ENCODE measurements at places on chromosomes 6 and 20. TPM values are rescaled to one million over a fixed set of nuclear protein-coding genes. Genes with fewer than 3 reads are reported as not detected.

GRCh38 chr6:89828988-89829471 is 650 bp upstream of the CASP8AP2 start:
- DNase-seq: no peak

DNA sequence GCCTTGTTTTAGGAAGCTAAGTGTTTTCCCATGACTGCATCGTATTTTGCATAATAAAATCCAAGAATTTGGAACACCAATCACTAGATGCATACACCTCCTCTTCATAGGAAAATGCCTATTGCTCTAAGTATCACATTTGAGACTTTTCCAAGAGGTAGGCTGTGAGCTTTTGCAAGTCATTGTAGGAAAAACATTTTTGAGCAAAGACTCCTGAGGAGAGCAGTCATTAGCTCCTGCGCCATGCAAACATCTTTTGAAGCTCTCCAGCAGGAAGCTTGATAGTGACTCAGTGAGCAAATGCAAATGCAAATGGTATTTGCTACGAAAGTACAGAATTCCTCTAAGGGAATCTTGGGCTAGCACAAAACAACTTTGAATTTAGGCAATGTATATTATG is 750.4 kb downstream of the QKI start:
- no peak for DNase-seq

DNA sequence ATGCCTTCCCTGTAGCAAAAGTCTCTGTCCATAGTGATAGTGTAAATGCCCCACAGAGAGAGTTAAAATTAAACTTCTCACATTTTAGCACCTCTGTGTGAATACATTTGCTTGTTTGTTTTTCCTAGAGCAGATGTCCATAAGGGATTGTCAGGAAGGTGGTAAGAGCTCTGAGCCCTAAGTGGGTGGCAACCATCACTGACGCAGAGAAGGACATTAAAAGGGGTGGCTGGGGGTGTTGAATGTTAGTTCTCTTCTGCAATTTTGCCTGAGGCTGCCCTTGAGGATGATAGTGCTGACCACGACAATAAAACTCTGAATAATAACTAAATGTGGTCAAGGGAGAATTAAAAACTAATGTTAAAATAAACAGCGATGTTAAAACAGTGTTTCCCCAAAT is 174.3 kb upstream of the ID4 start:
- no peak for DNase-seq

GRCh38 chr6:93679836-93680235 is 260.5 kb upstream of the EPHA7 start:
- DNase-seq: no peak

GRCh38 chr6:34241351-34242215 is 4.9 kb downstream of the HMGA1 start:
- DNase-seq: no peak

- no peak for DNase-seq
Measured at GRCh38 chr20:17841751-17842215, 126.8 kb downstream of the SNX5 start.

Gene SLC17A1
- polyA plus RNA-seq: not detected
